ENCODE measurements at places on chromosomes 5 and 9. TPM values are rescaled to one million over a fixed set of nuclear protein-coding genes. Genes with fewer than 3 reads are reported as not detected.

Gene NFIB
- 7.6 TPM for total RNA-seq

Gene GRM6
- total RNA-seq = not detected

Gene ARL14EPL
- total RNA-seq = not detected

Gene GPX3
- 12.2 TPM for total RNA-seq

Gene GRXCR2
- total RNA-seq = not detected
